ENCODE measurements at places on chromosomes 6 and 20.
A peak's percentile ranks its signal among the peaks of the same experiment; 100 is the strongest.

DNA sequence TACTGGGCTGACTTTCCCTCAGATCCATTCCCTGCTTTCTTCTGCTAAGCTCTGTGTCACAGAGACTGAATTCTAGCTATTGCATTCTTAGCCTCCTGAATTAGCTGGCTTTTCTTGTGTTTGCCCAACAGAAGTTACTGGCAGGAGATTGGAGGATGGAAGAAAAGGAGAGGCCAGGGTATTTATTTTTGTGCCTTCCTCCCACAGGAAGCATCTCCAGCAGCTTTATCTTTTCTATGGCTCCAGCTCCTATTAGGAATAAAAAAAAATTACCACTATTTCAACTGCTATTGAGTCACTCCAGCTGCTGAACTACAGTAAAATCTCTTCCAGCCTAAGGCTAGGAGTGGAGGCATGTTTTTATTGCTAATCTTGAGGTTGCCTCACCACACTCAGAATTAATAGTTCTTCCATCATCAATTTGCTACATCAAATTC, 492.4 kb downstream of the RFPL4B start:
- no peak for DNase-seq

DNA sequence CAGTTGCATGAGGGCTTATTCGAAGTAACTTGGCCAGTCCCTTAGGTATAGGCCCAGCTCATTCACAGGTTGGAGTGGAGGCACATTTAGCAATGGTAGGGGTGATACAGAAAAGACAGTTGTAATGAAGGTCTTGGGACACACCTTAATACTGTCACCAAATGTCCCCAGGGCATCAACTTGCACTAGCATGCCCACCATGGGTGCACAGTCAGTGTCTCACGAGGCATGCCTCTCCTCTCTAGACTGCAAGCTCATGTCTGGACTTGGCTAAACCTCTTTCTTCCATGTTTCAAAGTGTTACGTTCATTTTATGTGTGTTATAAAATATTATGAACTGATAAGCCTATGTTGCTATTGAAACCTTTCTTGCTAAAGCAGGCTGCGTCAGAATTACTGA, 124.0 kb upstream of the ECI2 start:
- DNase-seq, result no peak

- DNase-seq, result no peak
Measured at GRCh38 chr6:112289038-112289566, 34.7 kb upstream of the LAMA4 start.

DNA sequence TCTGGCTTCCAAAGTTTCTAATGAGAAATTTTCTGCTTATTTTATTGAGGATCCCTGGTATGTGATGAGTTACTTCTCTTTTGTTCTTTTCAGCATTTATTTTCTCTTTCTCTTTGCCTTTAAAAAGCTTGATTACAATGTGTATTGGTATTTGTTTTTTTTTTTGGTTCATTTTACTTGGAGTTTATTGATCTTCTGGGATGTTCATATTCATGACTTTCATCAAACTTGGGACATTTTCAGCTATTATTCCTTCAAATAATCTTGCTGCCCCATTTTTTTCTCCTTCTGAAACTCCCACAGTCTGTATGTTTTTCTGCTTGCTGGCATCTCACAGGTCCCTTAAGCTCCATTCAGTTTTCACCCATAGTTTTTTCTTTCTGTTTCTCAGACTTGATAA, 102.4 kb downstream of the PRDM13 start:
- no peak for DNase-seq

GRCh38 chr20:24673678-24674570, 204.5 kb downstream of the SYNDIG1 start:
- DNase-seq, result no peak

- no peak for DNase-seq
Measured at GRCh38 chr20:32034581-32035425, 17.2 kb upstream of the HCK start.

GRCh38 chr20:50758469-50758868, 27.1 kb downstream of the PARD6B start:
- DNase-seq, result no peak

DNA sequence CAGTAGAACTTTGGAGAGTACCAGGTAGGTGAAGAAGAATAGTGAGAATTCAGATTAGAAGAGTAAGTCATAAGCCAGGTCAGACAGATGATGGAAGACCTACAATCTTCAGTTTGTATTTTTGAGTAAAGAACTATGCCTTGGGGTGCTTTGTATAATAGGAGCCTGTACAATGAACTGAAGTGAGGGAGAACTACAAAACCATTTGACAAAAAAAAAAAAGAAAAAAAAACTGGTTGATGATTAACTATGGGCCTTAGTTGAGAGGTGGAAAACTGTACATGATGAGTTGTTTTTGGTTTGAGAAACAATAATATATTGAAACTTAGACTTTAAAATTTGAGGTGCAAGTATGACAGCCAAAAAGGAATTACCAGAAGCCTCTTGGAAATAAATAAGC, 25.7 kb downstream of the VTA1 start:
- DNase-seq, result no peak

GRCh38 chr6:70901324-70901723, 55.5 kb downstream of the B3GAT2 start:
- DNase-seq, result no peak

GRCh38 chr20:1206366-1207148, 3.3 kb downstream of the C20orf202 start:
- no peak for DNase-seq

- no peak for DNase-seq
Measured at GRCh38 chr20:15375836-15376235, 1038.4 kb upstream of the FLRT3 start.

GRCh38 chr6:50128420-50129005, 78.8 kb upstream of the DEFB112 start:
- DNase-seq, result no peak

DNA sequence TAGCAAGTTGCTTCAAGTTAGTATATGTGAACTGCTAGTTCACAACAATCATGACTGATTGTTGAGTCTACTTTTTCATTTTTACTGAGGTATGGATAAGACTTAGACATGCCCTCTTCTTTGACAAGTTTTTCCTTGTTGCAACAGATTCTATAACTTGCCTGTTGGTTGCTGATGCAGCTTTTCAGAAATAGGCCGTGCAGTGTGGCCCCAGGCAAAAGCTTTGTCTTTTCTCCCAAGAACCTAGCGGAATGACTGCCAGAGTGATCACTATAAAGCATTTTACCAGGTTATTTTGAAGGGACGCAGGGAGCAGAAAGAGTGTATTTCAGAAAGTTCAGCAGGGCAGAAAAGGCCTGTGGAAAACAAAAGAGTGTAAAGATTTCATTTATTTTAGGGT, 16.0 kb downstream of the HECA start:
- DNase-seq, result no peak

- DNase-seq, result no peak
Measured at GRCh38 chr20:21156266-21156665, 30.4 kb downstream of the KIZ start.

- no peak for DNase-seq
Measured at GRCh38 chr20:9300080-9300479, 214.3 kb upstream of the LAMP5 start.

DNA sequence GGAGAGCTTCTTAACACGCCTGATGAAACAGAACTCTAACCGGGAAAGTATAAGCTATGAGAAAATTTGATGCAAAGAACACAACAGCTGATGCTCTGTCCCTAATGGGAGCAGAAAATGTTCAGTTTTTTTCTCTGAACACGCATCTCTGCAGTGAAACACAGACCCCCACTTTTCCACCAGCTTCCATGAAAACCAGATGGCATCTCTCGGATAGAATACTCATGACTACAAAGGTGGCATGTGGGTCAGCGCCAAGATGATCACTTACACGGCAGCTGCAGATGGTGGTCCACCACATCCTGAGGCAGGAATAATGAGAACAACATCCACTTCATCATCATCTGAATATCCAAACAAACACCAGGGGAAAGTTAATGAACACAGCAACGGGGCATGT, 85.2 kb upstream of the CNR1 start:
- no peak for DNase-seq

- DNase-seq, result no peak
Measured at GRCh38 chr20:55800552-55801245, 204.6 kb downstream of the CBLN4 start.

GRCh38 chr6:137693711-137694110, 173.3 kb upstream of the TNFAIP3 start:
- no peak for DNase-seq

- no peak for DNase-seq
Measured at GRCh38 chr20:53170196-53170595, 198.0 kb downstream of the TSHZ2 start.

GRCh38 chr6:130229645-130230044, 6.9 kb upstream of the SAMD3 start:
- no peak for DNase-seq

GRCh38 chr6:37705239-37706051, 7.8 kb upstream of the MDGA1 start:
- no peak for DNase-seq

- no peak for DNase-seq
Measured at GRCh38 chr6:129393654-129394053, 316.3 kb downstream of the ARHGAP18 start.

DNA sequence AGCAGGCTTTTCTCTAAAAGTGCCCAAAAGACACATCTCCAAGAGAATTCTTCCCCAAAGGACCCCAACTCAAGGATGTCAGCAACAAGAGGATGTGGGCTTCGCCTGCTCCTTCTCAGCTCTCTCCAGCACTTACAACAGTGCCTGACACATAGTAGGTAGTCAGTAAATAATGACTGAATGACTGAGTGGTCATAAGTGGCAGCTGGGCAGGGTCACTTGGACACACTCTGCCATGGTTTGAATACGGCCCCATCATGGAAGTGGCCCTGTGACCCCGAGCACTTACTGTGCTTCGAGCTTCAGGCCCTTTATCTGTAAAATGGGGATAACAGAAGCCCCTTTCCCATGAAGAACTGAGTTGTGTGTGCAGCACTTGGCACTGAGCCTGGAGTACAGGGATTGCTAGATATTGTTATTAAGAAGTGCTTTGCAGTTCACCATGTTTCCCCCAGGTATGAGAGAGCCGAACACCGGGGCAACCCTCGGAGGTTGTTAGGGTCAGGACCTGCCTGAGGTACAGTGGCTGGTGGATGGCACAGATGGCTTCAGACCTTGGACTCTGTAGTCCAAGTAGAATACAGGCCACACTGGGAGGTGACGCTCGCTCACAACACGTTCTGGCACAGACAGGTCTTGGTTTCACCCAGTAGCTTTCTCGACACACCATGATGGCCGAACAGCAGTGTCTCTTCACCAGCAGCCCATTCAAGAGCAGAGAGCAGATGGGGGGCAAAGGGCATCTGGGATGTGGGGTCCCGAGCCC, 56.0 kb downstream of the NOL4L start:
- no peak for DNase-seq

DNA sequence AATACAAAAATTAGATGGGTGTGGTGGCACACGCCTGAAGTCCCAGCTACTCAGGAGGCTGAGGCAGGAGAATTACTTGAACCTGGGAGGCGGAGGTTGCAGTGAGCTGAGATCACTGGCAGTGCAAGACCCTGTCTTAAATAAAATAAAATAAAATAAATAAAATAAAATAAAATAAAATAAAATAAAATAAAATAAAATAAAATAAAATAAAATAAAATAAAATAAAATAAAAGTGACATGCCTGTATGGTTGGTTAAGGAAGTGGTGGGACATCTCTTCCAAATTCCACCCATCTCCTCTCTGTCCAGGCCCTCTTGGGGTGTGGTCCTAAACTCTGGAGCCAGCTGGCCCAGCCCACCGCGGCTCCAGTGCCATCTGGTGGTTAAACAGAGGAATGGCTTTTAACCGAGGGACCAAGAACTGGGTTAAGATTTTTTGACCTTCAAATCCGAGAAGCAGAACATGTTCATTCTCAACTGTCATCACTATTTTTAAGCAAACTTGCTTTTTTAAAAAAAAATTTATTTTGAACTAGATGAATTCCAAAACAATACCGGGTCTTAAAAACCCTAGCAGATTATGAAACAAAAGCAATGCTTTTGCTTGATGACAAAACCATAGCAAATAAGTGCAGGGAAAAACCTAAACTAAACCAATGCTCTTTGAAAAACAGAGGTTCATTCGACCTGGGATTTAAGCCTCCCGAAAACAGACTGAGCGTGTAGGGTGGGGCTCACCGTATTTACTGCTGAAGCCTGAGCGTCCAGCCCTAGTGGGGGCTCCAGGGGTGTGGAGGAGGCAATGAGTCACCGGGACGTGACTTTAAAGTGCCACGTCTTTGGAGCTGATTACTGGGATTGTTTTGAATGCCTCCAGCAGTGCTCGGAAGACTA, 68.8 kb downstream of the CDC5L start:
- peak; percentile 35 for DNase-seq

GRCh38 chr6:92944132-92944531, 475.2 kb downstream of the EPHA7 start:
- no peak for DNase-seq

GRCh38 chr6:135798751-135799515, 52.6 kb upstream of the PDE7B start:
- no peak for DNase-seq

DNA sequence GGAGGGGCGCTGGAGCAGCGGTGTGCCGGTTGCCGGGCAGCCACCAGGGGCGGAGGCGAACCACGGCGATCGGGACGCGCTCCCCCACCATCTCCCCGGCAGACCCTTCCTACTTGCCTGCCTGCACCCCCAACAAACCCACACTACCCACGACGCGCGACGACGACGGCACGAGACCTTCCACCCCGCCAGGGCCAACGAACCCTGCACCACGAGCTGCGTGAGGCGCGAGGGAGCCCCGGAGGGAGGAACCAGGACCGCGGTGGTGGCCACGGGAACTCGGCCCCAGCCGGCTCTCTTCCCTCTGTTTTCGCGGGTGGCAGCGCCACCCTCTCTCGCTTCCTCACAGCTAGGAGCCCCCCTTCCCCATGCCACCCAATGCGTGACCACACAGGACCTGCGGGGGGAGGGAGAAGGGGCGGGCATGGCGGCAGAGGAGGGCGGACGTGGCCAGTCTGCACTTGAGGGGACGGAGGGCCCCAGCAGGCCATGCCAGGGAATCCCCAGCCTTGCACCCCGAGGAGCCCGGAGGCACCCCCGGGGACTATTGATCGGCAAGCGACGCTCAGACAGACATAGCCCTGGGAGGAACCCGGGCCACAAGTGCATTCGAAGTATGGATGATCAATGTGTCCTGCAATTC, 1516.4 kb upstream of the DEFB115 start:
- no peak for DNase-seq

DNA sequence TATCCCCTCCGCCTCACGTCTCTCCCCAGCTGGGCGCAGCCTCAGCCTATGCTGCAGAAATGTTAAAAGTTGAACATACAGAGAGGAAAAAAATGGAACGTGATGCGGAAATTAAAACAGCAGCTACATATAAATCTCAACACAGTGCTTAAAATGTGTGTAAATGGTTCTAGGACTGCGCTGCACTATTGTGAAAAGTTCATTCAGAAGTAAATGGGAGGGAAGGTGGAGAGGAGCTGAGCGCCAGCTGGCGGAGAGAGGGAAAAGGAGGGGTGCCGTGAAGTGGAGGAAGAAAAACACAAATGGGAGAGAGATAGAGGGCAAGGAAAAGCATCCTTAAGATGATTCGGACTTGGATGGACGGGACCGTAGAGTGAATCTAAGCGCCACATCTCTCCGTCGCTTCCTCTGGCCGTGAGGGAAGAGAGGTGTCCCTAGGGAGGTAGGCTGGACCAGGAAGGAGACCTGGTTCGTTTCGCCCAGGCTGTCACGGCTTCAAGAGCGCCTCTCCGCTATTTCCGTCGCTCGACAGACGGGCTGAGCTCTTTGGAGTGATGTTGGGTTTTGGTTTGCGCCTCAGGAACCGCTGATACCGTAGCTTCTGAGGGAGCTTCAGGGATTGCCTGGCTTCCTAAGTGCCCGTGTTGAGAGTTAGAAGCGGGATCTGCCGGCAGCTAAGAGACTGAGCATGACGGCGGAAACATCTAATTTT, 113.7 kb downstream of the TRIM27 start:
- DNase-seq, result no peak

GRCh38 chr6:112027942-112028674, 25.8 kb upstream of the CCN6 start:
- no peak for DNase-seq

- DNase-seq, result no peak
Measured at GRCh38 chr6:25142506-25142905, 136.7 kb upstream of the CARMIL1 start.

All from HuH-7.5 (cell line).